ENCODE measurements at places on chromosomes 1 and 21. TPM values are rescaled to one million over a fixed set of nuclear protein-coding genes. Genes with fewer than 3 reads are reported as not detected.

The ADORA1 gene
- total RNA-seq, result 29.8 TPM

The HCRTR1 gene
- total RNA-seq, result 2.5 TPM

The OR2T1 gene
- total RNA-seq, result not detected

The GJA8 gene
- not detected for total RNA-seq

The ARHGEF16 gene
- 2.5 TPM for total RNA-seq

The SYCP1 gene
- total RNA-seq, result not detected

The SERPINC1 gene
- not detected for total RNA-seq

The CCDC185 gene
- 0.23 TPM for total RNA-seq

The TMEM82 gene
- not detected for total RNA-seq

The DISP3 gene
- total RNA-seq, result 10.8 TPM

The SH2D5 gene
- 10.8 TPM for total RNA-seq

The PGBD5 gene
- 12.2 TPM for total RNA-seq

The PCSK9 gene
- total RNA-seq, result 0.23 TPM

The CLIC6 gene
- 2.1 TPM for total RNA-seq

The VHLL gene
- total RNA-seq, result 0.69 TPM

The TMEM54 gene
- 4.4 TPM for total RNA-seq

The IL10 gene
- total RNA-seq, result 0.46 TPM

The VANGL2 gene
- 17.8 TPM for total RNA-seq

The S100A12 gene
- 4.8 TPM for total RNA-seq

The TAS1R2 gene
- not detected for total RNA-seq

The SLAMF9 gene
- not detected for total RNA-seq

The CYP4B1 gene
- total RNA-seq, result not detected

The CTSS gene
- total RNA-seq, result 19.8 TPM

The CFHR3 gene
- not detected for total RNA-seq

The CFHR2 gene
- total RNA-seq, result not detected

The CFHR5 gene
- not detected for total RNA-seq

The FGGY gene
- 24.9 TPM for total RNA-seq

The SLC5A3 gene
- total RNA-seq, result 66.7 TPM

The ACTL8 gene
- 0.23 TPM for total RNA-seq

The OR2L8 gene
- total RNA-seq, result 2.5 TPM

The PADI3 gene
- not detected for total RNA-seq

The AK5 gene
- 64.4 TPM for total RNA-seq

The LIN28A gene
- total RNA-seq, result not detected

The FCER1G gene
- 5.3 TPM for total RNA-seq

The RBP7 gene
- not detected for total RNA-seq

The C1orf210 gene
- total RNA-seq, result not detected

The ST7L gene
- 35.5 TPM for total RNA-seq

The SPRR1B gene
- total RNA-seq, result not detected

The IL22RA1 gene
- not detected for total RNA-seq

The APCS gene
- total RNA-seq, result not detected

The SH2D2A gene
- total RNA-seq, result not detected

The KLHDC9 gene
- 15.5 TPM for total RNA-seq

The LCE3E gene
- not detected for total RNA-seq

The VTCN1 gene
- total RNA-seq, result 0.92 TPM

The A3GALT2 gene
- not detected for total RNA-seq

The SAMD13 gene
- 7.8 TPM for total RNA-seq

The KCNK2 gene
- total RNA-seq, result 34.8 TPM

The RABIF gene
- total RNA-seq, result 19.8 TPM

The C1orf50 gene
- total RNA-seq, result 13.6 TPM

The PADI2 gene
- total RNA-seq, result 3.5 TPM

The TMPRSS2 gene
- total RNA-seq, result under 0.01 TPM

The IL12RB2 gene
- total RNA-seq, result 3.5 TPM

The ZNF683 gene
- not detected for total RNA-seq

The RAB4A gene
- 56.5 TPM for total RNA-seq

The INKA2 gene
- 7.8 TPM for total RNA-seq

The DEPDC1 gene
- total RNA-seq, result 5.1 TPM

The CDC20 gene
- 6.7 TPM for total RNA-seq

The HAO2 gene
- total RNA-seq, result not detected

The ADGRL2 gene
- 164 TPM for total RNA-seq
